Stimulated activated CD4-positive, alpha-beta T cell treated with anti-CD3 and anti-CD28 coated beads, Interleukin-12 subunit alpha, Interleukin-12 subunit beta, amount 100 ng/mL, for 48 hours (primary cell): ENCODE measurements at places on chromosomes 6 and 20.

- DNase-seq: no peak
Measured at GRCh38 chr6:71531006-71531405, 242.4 kb downstream of the OGFRL1 start.

DNA sequence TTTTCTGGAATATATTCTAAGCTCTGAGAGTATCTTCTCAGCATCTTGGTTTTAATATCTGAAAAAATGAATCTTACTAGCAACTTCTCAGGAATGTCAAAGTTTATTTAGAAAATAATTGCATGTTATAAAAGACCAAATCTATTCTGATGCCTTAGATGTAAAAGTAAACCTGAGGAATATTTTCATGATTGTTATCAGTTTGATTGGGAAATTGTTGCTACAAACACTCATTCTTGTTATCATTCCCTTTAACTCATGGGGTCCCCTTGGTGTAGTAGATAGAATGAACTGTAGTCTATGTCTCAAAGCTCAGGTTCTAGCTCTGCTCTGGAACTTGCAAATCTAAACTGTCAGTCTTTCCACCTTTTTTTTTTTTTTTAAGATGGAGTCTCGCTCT, 50.0 kb downstream of the SNRNP48 start:
- no peak for DNase-seq

DNA sequence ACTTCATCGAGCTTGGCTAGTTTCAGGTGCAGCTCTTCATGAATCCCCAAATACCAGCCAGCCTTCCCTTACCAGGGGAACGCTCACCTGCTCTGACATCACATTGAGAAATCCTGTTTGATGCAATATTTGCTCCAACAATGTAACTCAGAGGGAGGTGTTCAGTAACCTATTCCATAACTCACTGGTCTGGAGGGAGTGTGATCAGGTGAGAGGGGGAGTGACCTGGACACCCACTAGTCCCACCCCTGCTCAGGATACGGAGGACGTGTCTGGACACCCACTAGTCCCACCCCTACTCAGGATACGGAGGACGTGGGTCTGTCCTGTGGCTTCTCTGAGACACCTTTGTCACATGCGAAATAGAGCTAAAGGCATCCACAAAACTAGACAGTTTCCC, 70.3 kb downstream of the HUS1B start:
- DNase-seq: no peak

DNA sequence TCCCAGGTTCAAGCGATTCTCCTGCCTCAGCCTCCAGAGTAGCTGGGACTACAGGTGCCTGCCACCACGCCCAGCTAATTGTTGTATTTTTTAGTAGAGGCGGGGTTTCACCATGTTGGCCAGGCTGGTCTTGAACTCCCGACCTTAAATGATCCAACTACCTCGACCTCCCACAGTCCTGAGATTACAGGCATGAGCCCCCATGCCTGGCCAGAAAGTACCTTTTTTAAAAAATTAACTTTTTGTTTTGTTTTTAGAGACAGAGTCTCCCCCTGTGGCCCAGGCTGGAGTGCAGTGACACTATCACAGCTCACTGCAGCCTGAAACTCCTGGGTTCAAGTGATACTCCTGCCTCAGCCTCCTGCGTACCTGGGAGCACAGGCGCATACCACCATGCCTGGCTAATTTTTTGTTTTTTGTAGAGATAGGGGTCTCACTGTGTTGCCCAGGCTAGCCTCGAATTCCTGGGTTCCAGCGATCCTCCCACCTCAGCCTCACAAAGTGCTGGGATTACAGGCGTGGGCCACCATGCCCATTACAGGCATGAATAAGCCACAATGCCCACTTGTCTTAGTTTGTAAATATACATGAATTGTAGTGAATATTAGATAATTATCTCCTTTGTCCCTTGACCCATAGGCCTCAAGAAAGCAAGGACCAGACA, 17.4 kb upstream of the EEF1A1 start:
- no peak for DNase-seq

GRCh38 chr6:131250122-131250521, 114.9 kb downstream of the AKAP7 start:
- DNase-seq: no peak

GRCh38 chr6:88840796-88841539, 122.5 kb downstream of the RNGTT start:
- DNase-seq: no peak

DNA sequence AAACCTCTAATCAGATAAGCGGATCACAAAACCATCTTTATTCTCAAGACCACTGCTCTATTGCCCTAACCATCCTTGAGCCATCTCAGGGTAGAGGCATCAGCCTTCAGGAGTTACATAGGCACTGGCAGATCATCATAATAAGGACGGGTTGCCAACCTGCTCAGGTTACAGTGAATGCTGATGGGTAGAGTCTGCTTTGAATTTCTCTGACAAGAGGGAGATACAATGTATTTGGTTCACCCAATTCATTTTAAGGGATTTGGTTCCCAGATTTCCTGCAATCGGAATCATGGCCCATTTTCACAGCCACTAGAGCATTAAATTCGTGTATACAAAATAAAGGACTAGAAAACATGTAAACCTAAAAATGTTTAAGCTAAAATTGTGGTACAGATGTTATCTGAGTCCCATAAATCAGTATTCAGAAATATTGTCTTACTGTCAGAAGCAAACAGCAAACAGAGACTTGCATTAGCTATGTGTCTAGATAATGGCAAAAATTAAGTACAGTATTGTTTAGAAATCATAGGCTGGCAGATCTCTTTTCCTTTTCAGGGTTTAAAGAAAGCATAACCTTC, 41.9 kb upstream of the TMEM170B start:
- no peak for DNase-seq
